Stimulated activated CD4-positive, alpha-beta T cell treated with anti-CD3 and anti-CD28 coated beads, TNF-alpha, amount 100 ng/mL, for 4 hours (primary cell): ENCODE measurements at places on chromosomes 2 and 18.

DNA sequence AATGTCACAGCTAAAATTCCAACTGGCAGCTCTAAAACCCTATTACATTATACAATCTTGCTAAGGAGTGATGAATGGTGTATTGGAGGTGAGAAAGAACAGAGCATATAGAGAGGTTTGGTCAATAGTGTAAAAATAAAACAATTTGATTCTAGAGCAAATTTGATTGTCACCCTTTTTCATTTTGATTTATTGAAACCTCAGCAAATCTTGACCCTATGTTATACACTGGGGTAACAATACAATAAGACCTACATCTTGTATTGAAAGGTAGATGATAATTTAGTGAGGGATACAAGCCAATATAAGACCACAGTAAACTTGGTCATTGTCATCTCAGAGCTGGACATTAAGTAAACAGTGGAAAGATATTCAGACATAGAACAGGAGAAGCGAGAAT lies 671.9 kb downstream of the IRS1 start:
- DNase-seq: no peak

DNA sequence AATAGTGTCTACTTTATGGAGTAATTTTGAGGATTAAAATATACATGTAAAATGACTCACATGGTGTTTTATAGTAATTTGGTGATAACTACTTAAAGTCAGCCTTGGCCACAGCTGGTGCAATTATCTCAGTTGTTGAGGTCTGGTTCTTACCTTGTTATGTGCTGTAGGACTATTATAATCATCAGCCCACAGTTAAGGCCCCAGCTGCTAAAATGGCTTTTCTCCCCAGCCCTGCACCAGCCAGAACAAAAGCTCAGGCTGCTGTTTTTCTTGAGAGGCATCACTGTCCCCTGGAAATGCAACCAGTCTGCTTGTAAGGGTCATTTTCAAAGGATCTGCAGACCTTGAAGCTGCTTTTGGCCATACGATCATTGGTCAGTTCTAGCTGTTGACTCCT lies 283.3 kb upstream of the THUMPD2 start:
- DNase-seq: no peak

DNA sequence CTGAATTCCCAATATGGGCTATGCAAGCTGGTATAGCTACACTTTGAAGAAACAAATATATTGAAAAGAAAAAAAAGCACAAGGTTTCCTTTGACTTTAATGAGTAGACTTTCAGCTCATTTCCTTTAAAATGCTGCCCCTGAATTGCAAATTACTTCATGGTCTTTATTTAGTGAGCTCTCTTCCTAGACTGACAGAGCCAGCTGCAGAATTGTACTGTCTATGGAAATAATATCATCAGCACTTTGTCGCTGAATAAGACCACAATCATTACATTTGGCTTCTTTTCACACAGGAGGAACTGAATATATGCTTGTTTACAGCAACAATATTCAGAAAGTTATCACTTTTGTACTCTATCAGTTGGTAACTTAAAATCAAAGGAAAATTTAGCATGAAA lies 41.7 kb downstream of the ARL5A start:
- no peak for DNase-seq

DNA sequence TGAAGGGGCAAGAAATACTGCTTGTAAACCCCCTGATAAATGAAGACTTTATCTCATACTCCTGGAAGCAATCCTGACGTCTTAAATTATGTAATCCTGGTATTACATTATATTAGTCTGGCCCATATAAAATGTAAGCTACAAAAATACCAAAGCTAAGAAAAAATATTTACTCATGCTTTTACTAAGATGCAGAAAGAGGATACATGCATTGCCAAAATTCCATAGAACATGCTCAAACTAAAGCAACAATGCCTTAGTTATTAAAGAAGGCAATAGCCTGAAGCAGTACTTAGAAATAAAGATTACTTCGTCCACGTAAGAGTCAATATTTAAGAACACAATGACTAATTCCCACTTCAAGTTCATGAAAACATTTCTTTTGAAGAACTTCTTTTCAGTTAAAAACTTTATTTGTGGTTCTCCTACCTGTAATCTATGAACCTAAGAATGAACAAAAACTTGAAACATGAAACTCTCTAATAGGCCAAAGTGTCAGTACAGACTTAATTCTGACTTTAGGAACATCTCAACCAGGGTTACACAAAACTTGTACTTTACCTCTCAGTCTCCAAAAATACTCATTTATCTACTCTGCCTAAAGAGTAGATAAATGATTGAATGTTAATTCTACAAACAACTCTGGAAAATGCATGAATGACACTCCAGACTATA lies 117.3 kb downstream of the THADA start:
- DNase-seq: no peak

- DNase-seq: no peak
These were observed 9.4 kb downstream of the BCL11A start for GRCh38 chr2:60544062-60544461.

- no peak for DNase-seq
These were observed 182.2 kb downstream of the EPHA4 start for GRCh38 chr2:221389904-221390303.
